ENCODE measurements at places on chromosomes 6 and 20.

DNA sequence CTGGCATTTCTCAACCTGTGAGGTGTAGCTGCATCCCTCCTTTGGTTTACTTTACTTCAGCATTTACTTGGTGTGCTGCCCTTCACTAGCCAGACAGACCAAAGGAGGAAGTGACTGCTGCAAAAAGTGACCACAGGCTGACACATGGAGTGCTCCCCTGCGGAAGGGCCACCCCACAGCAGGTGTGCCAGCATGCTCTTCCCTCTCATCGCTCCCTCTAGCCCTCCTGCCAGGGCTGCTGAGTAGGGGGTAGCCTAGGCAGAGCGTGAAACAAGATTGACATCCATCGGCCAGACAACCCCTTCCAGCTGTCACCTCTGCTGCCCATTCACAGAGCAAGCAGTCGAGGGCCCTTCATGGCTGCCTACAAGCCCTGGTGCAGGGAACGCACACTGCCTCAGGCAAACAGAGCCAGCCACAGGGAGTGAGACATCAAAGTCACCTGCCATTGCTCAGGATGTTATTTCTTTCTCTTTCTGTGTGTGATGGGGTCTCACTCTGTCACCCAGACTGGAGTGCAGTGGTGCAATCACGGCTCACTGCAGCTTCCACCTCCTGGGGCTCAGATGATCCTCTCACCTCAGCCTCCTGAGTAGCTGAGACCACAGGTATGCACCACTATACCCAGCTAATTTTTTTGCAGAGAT, 102.0 kb upstream of the RPS6KA2 start:
- no peak for DNase-seq

- DNase-seq = no peak
Observed at GRCh38 chr6:41375598-41376151, 40.3 kb downstream of the NCR2 start.

GRCh38 chr6:144063246-144063743, 32.1 kb downstream of the SF3B5 start:
- DNase-seq = no peak

GRCh38 chr6:13877051-13877450, 47.7 kb upstream of the RNF182 start:
- DNase-seq = no peak

DNA sequence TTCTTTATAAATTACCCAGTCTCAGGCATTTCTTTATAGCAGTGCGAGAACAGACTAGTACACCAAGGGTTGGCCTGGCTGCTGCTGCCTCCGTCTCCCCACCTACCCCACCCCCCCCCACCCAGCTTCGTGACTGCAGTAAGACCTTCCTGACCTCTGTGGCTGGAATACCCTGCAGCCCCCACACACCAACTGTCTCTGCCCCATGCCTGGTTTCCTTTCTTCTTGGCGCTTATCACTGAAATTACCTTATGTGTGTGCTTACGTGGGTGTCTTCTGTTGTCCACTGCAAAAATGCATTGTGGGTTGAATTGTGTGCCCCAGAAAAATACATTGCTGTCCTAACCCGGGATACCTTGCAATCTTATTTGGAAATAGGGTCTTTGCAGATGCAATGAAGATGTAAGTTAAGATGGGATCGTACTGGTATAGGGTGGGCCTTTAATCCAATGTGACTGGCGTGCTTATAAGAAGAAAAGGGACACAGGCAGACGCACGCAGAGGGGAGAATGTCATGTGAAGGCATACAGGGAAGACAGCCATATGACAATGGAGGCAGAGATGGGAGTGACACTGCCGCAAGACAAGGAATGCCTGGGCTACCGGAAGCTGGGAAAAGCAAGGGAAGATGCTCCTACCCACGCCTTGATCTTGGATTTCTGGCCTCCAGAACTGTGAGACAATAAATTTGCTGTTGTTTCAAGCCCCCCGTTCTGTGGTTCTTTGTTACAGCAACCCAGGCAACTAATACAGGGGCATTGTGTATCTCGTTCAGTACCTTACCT, 15.4 kb downstream of the SYNJ2 start:
- no peak for DNase-seq

DNA sequence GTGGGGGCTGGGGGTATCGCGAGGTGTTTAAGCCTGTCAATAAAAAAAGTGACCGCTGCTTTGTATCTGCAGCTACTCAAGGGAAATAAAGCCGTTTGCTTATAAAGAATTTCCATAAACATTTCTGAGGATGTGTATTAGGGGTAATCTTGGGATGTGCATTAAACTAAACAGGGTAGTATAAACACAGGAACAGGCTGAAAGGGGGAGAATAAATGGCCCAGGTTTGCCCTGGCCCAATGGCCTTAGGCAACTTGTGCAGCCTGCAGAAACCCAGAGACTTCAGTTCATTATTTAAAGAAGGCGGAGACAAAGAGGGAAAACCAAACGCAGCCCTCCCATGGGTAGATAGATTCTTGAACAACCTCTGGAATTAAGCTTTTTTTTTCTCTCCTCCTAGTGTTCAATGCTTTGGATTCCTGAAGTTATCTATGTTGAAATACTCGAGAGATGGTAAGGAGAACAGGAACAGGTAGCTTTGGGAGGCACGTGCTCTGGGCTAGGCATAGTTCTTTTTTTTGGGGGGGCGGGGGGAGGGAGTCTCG, 35.6 kb upstream of the SALL4 start:
- DNase-seq = no peak
